ENCODE measurements at places on chromosomes 1 and 21.

- no peak for DNase-seq
Observed at GRCh38 chr21:29639366-29640079, 300.3 kb downstream of the GRIK1 start.

GRCh38 chr1:160069460-160070231, at the start of gene KCNJ10:
TSS of gene KCNJ10 (minus strand) at chr1:160070160. CDS start at chr1:160042532, 27,628 bp downstream.
- no peak for DNase-seq

- DNase-seq, result no peak
Observed at GRCh38 chr1:111565968-111566367, 53.6 kb upstream of the RAP1A start.

DNA sequence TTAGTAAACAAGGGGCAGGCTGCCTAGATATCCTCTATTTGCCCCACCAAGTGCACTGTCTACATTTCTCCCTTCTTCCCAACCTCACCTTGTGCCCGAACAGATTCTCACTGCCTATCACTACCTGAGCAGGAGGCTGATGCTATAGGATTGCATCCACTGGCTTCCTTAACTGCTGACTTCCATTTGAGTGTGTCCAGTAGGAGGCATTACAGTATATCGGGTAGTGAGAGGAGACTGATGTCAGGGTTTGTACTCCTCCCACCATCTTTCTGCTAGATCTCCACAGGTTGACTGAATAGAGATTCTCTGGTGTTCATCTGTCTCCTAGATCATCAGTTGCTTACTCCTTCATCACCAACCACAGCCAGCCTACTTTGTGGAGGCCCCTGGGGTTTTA, 796.3 kb downstream of the LRRIQ3 start:
- no peak for DNase-seq

- DNase-seq, result no peak
Observed at GRCh38 chr21:17101696-17102095, 411.1 kb upstream of the CXADR start.

- no peak for DNase-seq
Observed at GRCh38 chr1:93275634-93276295, 69.9 kb upstream of the DR1 start.

GRCh38 chr1:158286941-158287346, 2.8 kb upstream of the CD1C start:
- no peak for DNase-seq

GRCh38 chr1:197083474-197083873, 16.4 kb upstream of the F13B start:
- no peak for DNase-seq

- no peak for DNase-seq
Observed at GRCh38 chr1:186672131-186672530, 8.1 kb downstream of the PTGS2 start.

GRCh38 chr1:98497497-98497896, 164.0 kb upstream of the SNX7 start:
- no peak for DNase-seq
